ENCODE measurements at places on chromosomes 6 and 20.
A peak's percentile ranks its signal among the peaks of the same experiment; 100 is the strongest.

DNA sequence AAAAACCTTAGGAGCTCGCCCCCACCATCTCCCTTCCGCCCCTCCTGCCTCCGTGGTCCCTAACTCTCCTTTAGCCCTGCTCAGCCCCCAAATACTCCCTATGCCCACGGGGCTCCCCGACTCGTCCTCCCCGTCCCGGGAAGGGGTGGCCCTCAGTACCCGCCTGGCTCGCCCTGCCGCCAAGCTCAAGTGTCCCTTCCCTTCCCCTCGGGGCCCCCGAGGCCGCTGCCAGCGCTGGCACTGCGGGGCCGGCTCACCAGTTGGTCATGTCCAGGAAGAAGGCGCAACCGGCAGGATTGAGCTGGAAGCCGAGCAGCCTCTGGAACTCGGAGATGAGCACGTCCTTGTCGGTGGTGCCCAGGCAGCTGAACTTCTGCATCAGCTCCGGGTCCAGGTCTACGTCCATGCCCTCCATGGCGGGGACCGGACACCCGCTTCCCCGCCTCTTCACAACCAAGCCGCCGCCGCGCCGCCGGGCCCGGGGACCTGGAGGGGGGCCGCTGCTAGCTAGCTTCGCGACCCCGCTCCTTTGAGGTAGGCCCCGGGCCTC lies 303 bp downstream of the ILRUN start:
- no peak for DNase-seq

DNA sequence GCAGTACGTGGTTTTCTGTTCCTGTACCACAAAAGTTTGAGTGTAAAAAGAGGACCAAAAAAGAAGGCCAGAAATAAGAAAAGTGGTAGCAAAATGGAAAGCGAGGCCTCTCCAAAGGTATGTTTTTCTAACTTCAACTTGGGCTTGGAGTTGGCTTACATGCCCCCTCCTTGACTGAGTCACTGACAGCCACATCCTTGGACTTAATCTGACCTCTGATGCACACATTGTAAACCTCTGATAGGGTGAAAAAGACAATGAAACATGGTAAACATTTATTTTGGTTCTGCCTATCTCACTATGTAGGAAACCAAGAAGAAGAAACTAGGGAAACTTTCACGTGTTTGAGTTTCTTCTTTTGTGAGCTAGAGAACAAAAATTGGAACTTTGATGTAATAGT lies 503.2 kb upstream of the ID4 start:
- DNase-seq = no peak

- DNase-seq = no peak
Measured at GRCh38 chr6:135182071-135183001, 1.2 kb downstream of the MYB start.

- no peak for DNase-seq
Measured at GRCh38 chr6:55643861-55644260, 64.9 kb upstream of the HMGCLL1 start.

DNA sequence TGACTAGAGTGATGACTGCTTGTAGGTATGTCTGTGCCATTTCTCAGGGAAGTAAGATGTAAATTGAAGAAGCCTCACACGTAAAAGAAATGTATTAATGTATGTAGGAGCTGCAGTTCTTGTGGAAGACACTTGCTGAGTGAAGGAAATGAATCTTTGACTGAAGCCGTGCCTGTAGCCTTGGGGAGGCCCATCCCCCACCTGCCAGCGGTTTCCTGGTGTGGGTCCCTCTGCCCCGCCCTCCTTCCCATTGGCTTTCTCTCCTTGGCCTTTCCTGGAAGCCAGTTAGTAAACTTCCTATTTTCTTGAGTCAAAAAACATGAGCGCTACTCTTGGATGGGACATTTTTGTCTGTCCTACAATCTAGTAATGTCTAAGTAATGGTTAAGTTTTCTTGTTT lies 16.6 kb downstream of the IRF4 start:
- DNase-seq = no peak

DNA sequence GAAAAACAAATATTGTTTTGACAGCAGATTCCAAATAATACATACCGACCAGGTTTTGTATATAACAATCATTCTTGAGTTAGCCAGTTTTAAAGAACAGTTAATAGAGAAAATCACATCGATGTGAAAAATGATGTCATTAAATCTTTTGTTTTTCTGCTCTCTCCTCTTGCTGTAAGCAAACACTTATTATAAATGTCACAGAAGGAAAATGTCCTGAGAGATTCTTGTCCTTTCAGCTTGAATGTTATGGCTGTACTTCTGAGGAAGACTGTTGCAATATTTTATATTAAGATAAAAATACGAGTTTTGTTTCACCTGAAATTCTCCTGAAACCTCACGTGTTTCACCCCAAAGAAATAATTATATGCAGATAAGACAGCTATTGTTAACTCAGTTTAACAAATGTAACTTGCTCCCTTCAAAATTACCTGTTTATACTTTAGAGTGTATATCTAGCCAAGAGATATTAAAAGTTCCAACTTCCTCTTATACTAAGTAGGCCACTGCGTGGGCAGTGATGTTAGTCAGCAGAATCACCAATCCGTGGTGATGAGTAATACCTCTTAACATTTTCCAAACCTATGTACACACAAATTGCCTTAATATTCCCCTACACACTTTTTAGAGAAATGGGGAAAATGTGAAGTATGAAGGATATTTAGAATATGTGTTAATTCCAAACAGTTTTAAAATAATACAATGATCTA lies 1111.4 kb upstream of the CITED2 start:
- peak; percentile 67 for DNase-seq

- DNase-seq = no peak
Measured at GRCh38 chr6:41167173-41167963, 4.5 kb upstream of the TREM2 start.

DNA sequence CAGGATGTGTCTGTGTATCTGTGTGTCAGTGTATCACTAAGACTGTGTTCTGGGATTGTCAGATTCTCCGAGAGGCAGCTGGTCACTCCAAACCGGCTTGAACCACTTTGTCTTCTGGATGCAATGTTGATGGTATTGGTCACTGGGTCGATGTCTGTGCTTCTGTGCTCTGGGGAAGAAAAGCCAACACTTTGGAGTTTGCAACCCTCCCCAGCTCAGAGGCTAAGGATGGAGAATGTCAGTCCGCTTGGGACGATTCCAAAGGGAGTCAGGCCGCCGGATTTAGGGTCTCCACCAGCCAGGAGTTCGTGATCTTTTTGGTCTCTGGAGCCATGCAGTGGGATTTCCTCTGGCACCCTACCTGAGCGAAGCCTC lies 5.2 kb downstream of the MAFB start:
- no peak for DNase-seq

GRCh38 chr20:63942250-63942951 lies 13.8 kb downstream of the UCKL1 start:
- DNase-seq = no peak

DNA sequence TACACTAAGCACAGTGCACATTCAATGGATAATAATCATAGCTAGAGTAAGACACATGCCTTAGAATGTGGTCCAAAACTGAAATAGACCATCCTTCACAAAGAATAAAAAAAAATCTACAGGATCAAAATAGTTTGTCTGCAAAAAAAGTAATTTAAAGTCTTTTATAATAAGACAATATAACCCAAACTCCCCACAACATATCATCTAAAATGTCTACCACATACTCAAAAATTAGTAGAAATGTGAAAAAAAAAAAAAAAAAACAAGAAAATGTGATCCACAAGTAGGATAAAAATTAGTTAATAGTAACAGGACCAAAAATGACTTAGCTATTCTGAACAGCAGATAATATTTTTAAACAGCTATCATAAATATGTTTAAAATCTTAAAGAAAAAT lies 557.2 kb upstream of the ARID1B start:
- DNase-seq = no peak

DNA sequence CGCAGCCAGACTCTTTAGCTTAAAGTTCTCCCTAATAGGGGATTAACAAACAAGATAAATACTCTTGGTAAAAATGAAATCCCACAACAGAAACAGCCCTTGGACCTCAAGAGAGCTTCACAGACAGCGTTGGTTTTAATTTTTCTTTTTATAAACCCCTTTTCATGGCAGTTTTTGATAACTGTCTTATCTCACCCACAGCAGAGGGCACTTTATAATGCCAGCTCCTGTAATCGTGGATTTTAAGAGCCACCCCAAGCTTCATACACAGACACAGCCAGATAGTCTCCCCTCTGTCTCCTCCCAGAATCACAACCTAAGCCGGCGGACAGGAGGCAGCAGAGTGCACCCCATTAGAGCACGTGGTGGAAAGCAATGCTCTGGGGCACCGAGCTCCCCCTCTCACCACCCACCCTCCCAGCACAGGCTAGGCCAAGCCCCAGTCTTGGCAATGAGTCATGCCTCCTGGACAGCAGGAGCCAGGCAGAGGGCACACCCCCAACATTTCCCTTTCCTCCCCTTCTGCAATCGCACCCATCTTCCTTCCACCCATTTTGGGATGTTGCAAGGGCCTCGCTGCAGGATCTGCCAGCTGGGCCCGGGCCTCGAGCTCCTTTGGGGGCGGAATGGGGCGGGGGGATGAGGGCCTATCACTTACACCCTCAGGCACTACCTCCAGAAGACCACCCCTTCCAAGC lies 2.4 kb downstream of the JAG1 start:
- peak; percentile 67 for DNase-seq

GRCh38 chr6:29925727-29926412 lies 16.5 kb upstream of the HLA-A start:
- DNase-seq = no peak

DNA sequence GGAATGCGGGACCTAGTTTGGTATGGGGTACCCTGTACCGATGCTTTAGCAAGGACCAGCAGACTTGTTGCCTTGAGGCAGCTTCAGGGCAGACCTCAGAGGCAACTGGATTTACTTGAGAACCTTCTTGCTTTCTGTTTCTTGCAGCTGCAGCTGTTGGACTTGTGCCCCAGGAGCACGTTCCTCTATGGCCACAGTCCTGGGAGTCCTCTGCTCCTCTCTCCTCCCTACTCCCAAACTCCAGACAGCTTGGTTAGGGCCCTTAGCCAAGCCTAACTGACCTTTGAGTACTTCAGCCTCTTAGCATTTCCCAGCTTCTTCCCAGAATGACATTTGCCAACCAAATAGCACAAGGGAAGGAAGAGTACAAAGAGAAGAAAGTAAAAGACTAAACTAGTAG lies 34.7 kb downstream of the GHRH start:
- no peak for DNase-seq

DNA sequence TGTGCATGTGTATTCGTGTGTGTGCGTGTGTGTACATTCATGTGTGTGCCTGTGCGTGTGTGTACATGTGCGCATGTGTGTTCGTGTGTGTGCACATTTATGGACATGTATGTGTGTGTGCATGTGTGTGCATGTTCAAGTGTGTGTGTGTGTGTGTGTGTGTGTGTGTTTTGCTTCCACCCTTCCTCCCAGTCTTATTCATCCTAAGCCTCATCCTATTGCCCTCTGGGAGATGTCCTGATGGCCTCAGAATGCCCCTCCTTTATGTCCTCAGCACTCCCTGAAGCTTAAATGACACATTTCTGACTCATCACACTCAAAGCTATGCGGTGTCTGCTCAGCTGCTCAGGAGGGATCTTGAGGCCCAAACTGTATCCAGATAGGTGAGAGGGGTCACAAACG lies 76.6 kb upstream of the CCDC167 start:
- no peak for DNase-seq

GRCh38 chr6:76942203-76942966 lies 520.9 kb downstream of the HTR1B start:
- DNase-seq = no peak

DNA sequence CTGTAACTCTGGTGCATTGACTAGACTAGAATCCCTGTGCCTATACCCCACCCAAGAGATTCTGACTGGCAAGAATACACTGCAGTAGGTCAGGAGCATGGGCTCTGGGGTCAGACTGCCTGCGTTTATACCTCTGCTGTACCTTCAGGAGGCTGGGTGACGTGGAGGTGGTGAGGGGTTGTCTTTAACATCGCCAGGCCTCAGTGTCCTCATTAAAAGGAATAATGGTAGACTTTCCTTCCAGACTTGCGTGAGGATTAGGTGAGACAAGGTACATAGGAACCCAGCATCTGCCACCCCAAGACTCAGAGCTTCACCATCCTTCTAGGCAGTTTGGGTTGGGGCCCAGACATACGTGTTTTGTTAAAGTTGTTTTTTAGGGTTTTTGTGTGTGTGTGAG lies 44.3 kb downstream of the TM9SF4 start:
- no peak for DNase-seq

GRCh38 chr6:111759331-111759835 lies 113.9 kb downstream of the FYN start:
- DNase-seq = no peak

GRCh38 chr6:164749221-164750064 lies 560.0 kb downstream of the C6orf118 start:
- no peak for DNase-seq

- DNase-seq = no peak
Measured at GRCh38 chr6:169803271-169803811, 51.9 kb downstream of the ERMARD start.

DNA sequence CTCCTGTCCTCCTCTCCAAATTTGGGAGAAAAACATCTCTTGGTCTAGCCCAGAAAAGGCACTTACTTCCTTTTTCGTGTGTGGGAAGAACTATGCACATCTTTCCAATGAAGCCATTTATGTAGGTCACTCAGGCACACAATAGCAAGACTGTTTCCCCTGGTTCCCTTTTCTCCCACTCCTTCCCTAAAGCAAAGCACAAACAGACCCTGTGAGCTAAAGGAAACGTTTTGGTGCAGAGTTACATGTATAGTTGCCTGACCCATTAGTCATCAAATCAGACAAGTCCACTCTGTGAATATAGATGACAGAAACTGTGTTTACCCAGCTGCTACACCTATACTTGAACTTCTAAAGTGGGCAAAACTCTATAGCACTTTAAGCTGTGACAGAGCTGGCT lies 474.6 kb downstream of the COL12A1 start:
- no peak for DNase-seq

- no peak for DNase-seq
Measured at GRCh38 chr6:166353507-166353906, 11.2 kb upstream of the SFT2D1 start.

- DNase-seq = no peak
Measured at GRCh38 chr6:57305761-57306160, 11.7 kb upstream of the PRIM2 start.

GRCh38 chr6:38973178-38974057 lies 75.2 kb upstream of the GLP1R start:
- no peak for DNase-seq

GRCh38 chr20:23152308-23152892 lies 66.3 kb upstream of the CD93 start:
- no peak for DNase-seq

GRCh38 chr20:53550280-53551187 lies 43.1 kb downstream of the ZNF217 start:
- no peak for DNase-seq

DNA sequence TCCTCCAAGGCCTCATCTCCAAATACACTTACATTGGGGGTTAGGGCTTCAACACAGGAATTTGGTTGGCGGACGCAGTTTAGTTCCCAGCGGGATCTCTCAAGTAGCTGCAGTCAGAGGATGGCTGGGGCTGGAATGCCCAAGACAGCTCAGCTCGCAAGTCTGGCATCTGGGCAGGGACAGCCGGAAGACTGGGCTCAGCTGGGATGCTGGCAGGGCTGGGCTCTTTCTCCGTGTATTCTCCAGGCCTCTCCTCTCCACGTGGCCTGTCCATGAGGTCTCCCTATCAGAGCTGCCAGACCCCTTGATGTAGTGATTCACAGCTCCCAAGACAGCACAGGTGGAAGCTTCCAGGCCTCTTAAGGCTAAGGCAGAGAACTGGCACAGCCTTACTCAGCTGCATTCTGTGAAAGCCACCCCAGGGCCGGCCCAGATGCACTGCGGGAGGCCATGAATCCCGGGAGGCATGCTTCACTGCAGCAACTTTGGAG lies 5.0 kb downstream of the FGD2 start:
- no peak for DNase-seq
